ENCODE measurements at places on chromosomes 2 and 18. TPM values are rescaled to one million over a fixed set of nuclear protein-coding genes. Genes with fewer than 3 reads are reported as not detected.
A peak's percentile ranks its signal among the peaks of the same experiment; 100 is the strongest.

The LRRTM1 gene
- total RNA-seq: not detected

The INPP4A gene
- 26.7 TPM for total RNA-seq

The SLC25A12 gene
- total RNA-seq: 11.9 TPM

The CXCR4 gene
- 12.4 TPM for total RNA-seq

The KCNE4 gene
- total RNA-seq: not detected

The REG3G gene
- not detected for total RNA-seq

- no peak for DNase-seq
Measured at GRCh38 chr2:222465746-222466145, 41.4 kb downstream of the SGPP2 start.

- no peak for DNase-seq
Measured at GRCh38 chr18:63363951-63364350, 3.1 kb downstream of the KDSR start.

DNA sequence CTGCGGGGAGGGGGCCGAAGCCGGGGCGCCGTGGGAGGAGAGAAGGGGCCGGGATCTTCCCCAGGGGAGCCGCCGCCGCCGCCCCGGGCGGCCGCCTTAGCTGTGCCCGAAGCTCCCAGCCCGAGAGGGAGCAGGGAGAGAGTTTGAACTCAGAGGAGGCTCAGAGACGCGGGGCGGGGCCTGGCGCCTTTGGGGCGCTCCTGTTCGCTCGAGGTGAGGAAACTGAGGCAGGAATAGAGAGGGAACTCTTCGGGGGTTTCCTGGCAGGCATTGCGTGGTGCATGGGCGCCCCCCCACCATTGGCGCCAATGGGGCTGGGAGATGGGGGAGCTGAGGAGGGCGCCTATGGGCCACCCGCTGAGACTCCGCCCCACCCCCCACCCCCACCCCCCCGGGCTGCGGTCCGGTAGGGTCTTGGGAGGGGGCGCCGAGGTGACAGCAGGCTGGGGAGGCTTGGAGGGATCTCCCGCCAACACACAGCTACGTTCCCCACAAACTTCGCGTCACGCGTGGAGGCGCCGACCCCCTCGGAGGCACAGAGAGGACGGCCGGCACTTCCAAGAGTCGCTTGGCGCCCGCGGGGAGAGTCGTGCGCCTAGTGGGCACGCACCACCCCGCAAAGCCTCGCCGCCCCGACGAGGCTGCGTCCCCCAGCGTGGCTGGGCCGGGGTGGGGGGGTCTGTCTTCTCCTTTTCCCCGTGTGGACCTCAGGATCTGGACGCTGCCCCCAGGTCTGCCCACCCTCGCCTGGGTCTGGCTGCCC is 680 bp downstream of the CTDSP1 start:
- no peak for DNase-seq

DNA sequence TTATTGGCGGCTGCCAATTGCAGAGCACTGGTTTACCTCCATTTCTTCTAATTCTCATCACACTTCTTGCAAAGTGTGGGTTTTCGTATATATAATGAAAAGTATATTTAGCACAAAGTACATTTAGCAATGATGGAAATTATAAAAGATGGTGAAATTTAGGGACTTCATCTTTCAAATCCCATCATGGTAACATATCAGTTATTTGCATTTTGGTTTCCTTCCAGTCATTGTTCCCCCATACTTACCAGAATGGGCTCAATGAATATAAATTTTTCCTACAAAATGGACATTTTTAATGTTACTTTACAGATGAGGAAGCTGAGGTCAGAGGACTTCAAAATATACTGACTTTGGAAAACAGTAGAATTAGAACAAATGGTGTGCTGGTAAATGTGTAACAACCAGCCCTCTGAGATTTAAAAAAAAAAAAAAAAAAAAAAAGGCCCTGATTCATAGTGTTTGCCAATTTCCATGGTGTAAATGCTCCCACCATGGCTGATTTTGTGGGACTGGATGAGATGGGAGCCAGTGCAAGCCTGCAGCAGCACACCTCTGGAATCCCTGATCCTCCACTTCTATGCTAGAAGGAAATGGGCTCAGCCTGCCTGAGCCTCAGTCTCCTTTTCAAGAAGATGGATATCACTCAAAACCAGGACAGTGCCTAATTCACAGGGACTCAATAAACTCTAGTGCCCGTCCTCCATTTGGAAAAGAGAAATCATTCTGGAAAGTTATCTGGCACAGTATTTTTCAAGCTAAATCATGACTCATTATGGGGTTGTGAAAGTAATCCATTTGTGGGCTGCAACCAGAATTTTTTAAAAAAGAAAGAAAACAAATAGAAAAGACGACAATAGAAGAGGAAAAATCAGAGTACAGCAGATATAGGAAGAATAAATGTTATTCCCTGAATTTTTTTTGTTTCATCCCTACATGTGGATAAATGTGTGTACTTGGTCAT is 34.0 kb downstream of the LBH start:
- no peak for DNase-seq

DNA sequence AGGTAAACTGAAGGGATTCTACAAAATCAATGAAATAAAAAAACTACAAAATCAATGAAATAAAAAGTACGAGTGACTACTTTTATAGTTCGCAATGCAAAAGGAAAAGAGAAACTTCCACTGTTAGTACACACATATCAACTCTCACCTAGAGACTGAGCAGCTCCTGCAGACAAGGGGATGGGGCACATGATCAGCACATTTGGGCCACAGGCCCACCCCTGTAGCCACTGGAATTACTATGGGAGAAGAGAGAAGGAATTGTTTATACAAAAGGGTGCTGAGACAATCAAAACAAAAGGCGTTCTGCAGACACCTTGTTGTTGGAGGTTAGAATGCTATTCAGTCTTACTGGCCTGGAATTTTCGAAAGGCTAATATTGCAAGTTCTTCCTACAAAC is 34.7 kb upstream of the CD226 start:
- no peak for DNase-seq

DNA sequence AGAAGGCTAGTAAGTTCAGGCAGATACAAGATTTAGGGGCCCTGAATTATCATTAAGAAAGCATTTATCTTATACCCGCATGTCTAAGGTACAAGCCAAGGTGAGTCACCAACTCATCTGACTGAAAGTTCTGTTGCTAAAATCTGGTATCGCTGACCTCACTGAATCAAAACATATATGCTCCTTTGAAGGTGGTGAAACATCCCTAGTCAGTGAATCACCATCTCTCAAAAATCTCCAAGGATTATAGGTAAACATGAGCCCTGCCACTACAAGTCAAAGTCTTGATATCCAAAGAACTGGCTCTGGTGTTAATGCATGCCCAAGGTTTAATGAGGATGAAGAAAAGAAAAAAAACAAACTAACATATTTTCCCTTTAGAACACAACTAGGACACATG is 43.5 kb downstream of the IRS1 start:
- DNase-seq: peak; percentile 16

DNA sequence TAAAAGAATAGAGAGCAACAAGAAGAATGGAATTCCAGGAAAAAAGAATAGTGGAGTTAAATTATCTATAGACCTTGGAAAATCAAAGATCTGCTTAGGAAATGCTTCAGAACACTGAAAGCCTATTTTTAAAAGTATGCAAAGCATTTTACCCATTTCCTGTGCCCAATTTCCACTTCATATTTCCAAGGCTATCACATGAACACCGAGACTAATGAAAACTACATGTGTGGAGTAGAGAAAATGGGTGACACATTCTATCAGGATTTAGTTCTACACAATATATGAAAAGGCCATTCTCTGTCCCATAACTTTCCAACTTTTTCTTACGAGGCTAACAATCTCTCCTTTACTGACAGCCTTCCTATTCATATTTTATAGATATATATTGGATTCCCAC is 279.4 kb downstream of the CCDC178 start:
- DNase-seq: no peak
